T-helper 17 cell (primary cell): ENCODE measurements at places on chromosomes 4 and X.

GRCh38 chr4:113404167-113404571, 354.7 kb downstream of the ANK2 start:
- H3K36me3 ChIP-seq = no peaks in the 10 kb centered on the region
- DNase-seq = no peak
- H3K27ac ChIP-seq = no peak overlapping the region
- no peak overlapping the region for H3K4me3 ChIP-seq
- no peaks in the 10 kb centered on the region for H3K4me1 ChIP-seq

- DNase-seq = no peak
- H3K36me3 ChIP-seq = no peaks in the 10 kb centered on the region
- H3K4me3 ChIP-seq = no peak overlapping the region
- no peak overlapping the region for H3K27ac ChIP-seq
Measured at GRCh38 chrX:103488332-103488731, 31.0 kb downstream of the RAB40A start.

DNA sequence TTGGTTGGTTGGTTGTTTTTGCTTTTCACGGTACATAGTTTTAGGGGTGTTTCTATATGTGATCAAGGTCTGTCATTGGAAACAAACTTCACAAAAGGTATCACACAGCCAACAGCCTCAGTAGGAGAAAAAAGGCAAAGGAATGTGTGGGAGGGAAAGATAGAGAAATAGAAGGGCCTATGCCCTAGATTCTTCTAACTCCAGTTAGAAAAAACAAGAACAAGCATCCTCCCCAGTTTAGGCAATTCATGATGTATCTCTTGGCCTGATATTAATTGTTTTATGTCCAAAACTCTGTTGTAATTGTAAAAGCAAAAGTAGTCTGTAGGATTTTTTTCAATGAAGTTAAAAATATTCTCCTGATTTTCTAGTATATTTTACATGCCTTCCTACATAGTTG, 192.4 kb upstream of the EDNRA start:
- DNase-seq = no peak
- no peaks in the 10 kb centered on the region for H3K27me3 ChIP-seq
- no peaks in the 10 kb centered on the region for H3K4me1 ChIP-seq
- H3K4me3 ChIP-seq = no peak overlapping the region
- no peaks in the 10 kb centered on the region for H3K36me3 ChIP-seq

- DNase-seq = no peak
- H3K4me3 ChIP-seq = peak overlapping the region; percentile 5
- peaks cover 3% of the 10 kb centered on the region for H3K36me3 ChIP-seq
- H3K4me1 ChIP-seq = peaks cover 6% of the 10 kb centered on the region
Measured at GRCh38 chr4:102429553-102429952, 71.6 kb upstream of the NFKB1 start.

DNA sequence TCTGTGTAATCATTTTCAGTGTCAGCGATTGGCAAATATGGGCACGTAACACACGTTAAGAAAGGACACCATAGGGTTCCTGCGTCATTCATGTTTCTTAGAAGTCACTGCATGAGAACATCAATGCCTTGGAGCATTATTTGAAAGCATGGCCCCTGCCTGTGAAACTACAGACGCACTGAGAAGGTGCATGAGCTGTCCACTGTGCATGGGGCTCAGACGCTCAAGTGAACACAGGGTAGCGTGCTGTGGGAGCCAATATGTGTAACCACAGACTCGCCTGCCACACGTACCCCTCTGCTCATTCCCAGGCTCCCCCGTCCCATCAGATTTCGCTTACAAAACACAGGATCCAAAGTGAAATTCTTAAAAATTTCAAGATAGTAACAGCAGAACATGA, 6.5 kb downstream of the PPP2R2C start:
- H3K4me3 ChIP-seq = no peak overlapping the region
- H3K27me3 ChIP-seq = peaks cover 86% of the 10 kb centered on the region
- H3K27ac ChIP-seq = no peak overlapping the region
- H3K36me3 ChIP-seq = peaks cover 4% of the 10 kb centered on the region
- DNase-seq = no peak

DNA sequence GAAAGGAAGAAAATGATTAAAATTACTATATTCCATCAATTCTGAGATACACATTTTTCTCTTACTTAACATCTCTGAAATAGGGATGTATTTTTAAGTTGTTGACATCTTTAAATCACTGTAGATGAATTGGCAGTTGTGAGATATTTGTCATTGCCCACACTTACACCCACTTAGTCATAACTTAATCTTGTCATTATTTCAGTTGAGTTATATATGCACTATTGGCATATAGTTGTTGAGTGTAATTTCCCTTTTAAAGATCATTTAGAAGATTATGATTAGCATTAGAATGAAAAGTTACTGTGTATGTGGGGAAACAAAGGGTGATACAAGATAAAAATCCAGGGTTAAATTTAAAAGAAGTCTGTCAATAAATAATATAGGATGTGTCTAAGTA, 2.2 kb downstream of the AIMP1 start:
- H3K36me3 ChIP-seq = no peaks in the 10 kb centered on the region
- H3K27me3 ChIP-seq = no peaks in the 10 kb centered on the region
- H3K4me1 ChIP-seq = peaks cover 13% of the 10 kb centered on the region
- H3K27ac ChIP-seq = no peak overlapping the region
- no peak for DNase-seq

- no peak overlapping the region for H3K4me3 ChIP-seq
- H3K36me3 ChIP-seq = no peaks in the 10 kb centered on the region
- H3K27me3 ChIP-seq = no peaks in the 10 kb centered on the region
- no peak overlapping the region for H3K27ac ChIP-seq
- H3K4me1 ChIP-seq = no peaks in the 10 kb centered on the region
Measured at GRCh38 chrX:9609987-9610386, 145.1 kb downstream of the TBL1X start.

DNA sequence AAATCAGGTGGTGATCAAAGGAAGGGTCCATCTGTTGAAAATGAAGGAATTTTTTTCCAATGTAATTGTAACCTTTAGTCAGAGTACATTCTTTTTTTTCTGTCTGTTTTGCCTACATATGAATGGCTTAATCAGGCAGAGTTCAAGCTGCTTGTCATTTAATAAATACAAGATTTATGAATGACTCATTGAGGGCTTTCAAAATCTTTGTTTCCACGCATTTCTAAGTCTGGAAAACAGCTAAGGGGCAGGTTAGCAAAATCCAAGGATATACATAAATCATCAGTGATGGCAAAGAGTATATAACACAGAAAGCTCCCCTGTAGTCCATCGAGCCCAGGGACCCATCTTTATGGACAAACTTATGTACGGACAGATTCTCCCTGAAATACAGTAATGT, 1.8 kb downstream of the CA5B start:
- no peak overlapping the region for H3K27ac ChIP-seq
- H3K27me3 ChIP-seq = no peaks in the 10 kb centered on the region
- no peak for DNase-seq
- H3K4me3 ChIP-seq = peak overlapping the region; percentile 94
- H3K36me3 ChIP-seq = peaks cover 8% of the 10 kb centered on the region

DNA sequence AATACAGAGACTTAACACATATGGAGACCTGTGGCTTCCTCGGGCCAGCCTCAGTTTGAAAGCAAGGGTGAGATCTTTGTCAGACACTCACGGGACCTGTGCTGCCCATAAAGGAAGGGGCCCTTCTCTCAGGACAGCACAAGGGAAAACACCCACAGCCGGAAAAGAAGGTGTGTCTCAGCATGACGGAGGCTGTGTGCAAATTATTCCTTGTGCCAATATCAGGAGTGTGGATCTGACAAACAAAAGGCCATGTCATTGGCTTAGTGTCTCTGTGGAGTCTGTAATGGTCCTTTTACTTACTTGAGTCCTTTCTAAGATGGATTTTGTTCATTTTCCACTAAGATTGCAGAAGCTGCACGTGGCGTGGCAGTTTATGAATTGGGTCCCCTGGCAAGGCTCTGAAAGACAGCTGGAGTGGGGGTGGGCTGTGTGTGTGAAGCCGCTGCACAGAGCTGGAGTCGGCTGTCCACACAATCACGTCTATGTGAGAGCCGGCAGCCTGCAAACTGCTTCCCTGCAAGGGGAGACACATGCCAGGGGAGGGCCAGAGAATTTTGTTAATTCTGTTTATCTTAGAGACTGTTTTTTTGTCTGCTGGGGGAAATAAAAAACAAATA, 1.9 kb downstream of the ENPP6 start:
- H3K36me3 ChIP-seq = peaks cover 5% of the 10 kb centered on the region
- DNase-seq = no peak
- no peak overlapping the region for H3K4me3 ChIP-seq
- H3K27me3 ChIP-seq = peaks cover 30% of the 10 kb centered on the region
- H3K4me1 ChIP-seq = no peaks in the 10 kb centered on the region

DNA sequence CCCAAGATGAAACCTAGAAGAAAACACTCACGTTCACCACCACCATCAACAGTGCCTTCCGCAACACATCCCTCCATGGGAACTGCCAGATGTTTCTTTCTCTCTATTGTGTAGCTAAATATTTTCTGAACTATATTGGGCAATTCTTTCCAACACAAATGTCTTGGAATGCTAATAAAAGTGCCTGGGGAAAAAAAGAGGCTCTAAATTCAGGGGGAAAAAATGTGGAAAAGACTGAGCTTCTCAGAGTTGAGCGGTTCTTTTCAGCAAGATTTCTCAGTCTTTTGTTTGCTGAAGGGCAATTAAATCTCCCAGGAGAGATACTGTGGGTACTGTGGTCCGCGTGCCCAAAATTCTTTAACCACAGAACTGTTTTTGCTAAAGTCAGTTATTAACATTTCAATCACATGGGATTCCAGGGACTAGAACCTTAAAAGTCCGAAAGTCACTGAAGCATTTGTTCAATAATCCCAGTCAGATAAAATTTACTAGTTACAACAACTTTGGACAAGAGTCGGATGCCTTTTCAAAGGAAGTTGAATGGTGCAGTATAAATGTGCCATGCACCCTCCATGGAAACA, 51.9 kb upstream of the DHRSX start:
- H3K27me3 ChIP-seq = peaks cover 20% of the 10 kb centered on the region
- H3K4me3 ChIP-seq = no peak overlapping the region
- no peak overlapping the region for H3K27ac ChIP-seq
- H3K4me1 ChIP-seq = no peaks in the 10 kb centered on the region
- DNase-seq = no peak

DNA sequence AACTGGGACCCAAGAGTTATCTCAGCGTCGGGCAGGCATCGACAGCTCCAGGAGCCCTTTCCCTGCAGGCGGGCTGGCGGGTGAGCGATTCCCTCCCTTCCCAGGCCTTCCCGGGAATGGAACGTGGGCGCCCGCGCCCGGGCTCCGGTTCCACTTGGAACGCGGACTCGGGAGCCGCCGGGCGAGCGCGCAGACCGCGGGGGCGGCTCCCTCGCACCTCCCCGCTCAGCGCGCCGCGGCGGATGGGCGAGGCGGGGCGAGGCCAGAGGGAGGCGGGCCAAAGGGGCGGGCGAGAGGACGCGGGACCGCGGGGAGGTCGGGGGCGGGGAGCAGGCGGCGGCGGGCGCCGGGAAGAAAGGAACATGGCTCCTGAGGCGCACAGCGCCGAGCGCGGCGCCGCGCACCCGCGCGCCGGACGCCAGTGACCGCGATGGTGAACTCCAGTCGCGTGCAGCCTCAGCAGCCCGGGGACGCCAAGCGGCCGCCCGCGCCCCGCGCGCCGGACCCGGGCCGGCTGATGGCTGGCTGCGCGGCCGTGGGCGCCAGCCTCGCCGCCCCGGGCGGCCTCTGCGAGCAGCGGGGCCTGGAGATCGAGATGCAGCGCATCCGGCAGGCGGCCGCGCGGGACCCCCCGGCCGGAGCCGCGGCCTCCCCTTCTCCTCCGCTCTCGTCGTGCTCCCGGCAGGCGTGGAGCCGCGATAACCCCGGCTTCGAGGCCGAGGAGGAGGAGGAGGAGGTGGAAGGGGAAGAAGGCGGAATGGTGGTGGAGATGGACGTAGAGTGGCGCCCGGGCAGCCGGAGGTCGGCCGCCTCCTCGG, at the start of gene PKD2:
PKD2 (plus strand) TSS at position 332 of the 818 bp plus-strand sequence; CDS start at position 431, 99 bp downstream.
- H3K4me1 ChIP-seq = peaks cover 26% of the 10 kb centered on the region
- DNase-seq = peak; percentile 53
- H3K27ac ChIP-seq = peak within 1 kb of the TSS; percentile 70
- H3K27me3 ChIP-seq = no peaks in the 10 kb centered on the region
- H3K4me3 ChIP-seq = peak within 1 kb of the TSS; percentile 96
- H3K36me3 ChIP-seq = no peaks in the 10 kb centered on the region

DNA sequence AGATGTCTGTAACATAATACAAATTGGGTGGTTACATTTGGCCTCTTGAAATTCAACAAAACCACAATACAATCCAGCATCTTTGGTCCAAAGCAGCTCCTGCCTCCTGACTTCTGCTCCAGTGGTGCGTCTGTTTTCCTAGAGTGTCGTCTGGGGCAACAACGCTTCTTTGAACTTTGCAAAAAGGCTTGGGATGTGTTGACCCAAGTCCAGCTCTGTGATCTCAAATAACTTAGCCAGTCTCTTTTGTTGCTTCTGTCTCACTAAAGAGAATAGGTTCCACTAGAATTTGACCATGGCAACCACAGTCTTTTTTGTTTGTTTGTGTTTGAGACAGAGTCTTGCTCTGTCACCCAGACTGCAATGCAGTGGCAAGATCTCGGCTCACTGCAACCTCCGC, 324.0 kb downstream of the DHRSX start:
- H3K27ac ChIP-seq = no peak overlapping the region
- H3K4me3 ChIP-seq = no peak overlapping the region
- DNase-seq = no peak
- H3K27me3 ChIP-seq = no peaks in the 10 kb centered on the region
- H3K4me1 ChIP-seq = no peaks in the 10 kb centered on the region

- no peak overlapping the region for H3K27ac ChIP-seq
- H3K27me3 ChIP-seq = no peaks in the 10 kb centered on the region
- H3K4me1 ChIP-seq = no peaks in the 10 kb centered on the region
- no peak for DNase-seq
- no peaks in the 10 kb centered on the region for H3K36me3 ChIP-seq
Measured at GRCh38 chr4:60366661-60367060, 833.5 kb upstream of the ADGRL3 start.

GRCh38 chr4:158741326-158742021, 18.3 kb upstream of the PPID start:
- H3K4me1 ChIP-seq = no peaks in the 10 kb centered on the region
- no peak overlapping the region for H3K27ac ChIP-seq
- H3K4me3 ChIP-seq = no peak overlapping the region
- DNase-seq = no peak
- H3K27me3 ChIP-seq = no peaks in the 10 kb centered on the region
- peaks cover 2% of the 10 kb centered on the region for H3K36me3 ChIP-seq

- no peaks in the 10 kb centered on the region for H3K36me3 ChIP-seq
- H3K4me3 ChIP-seq = no peak overlapping the region
- no peak overlapping the region for H3K27ac ChIP-seq
- DNase-seq = no peak
Measured at GRCh38 chr4:96839441-96839840, 999.5 kb downstream of the PDHA2 start.

- no peaks in the 10 kb centered on the region for H3K27me3 ChIP-seq
- peaks cover 13% of the 10 kb centered on the region for H3K4me1 ChIP-seq
- H3K27ac ChIP-seq = peak overlapping the region; percentile 3
- no peaks in the 10 kb centered on the region for H3K36me3 ChIP-seq
- DNase-seq = no peak
- peak overlapping the region; percentile 39 for H3K4me3 ChIP-seq
Measured at GRCh38 chrX:66200855-66201795, 37.1 kb downstream of the HEPH start.

- H3K4me3 ChIP-seq = no peak overlapping the region
- H3K36me3 ChIP-seq = peaks cover 2% of the 10 kb centered on the region
- H3K27ac ChIP-seq = peak overlapping the region; percentile 82
- DNase-seq = peak; percentile 51
- H3K27me3 ChIP-seq = no peaks in the 10 kb centered on the region
- H3K4me1 ChIP-seq = peaks cover 2% of the 10 kb centered on the region
Measured at GRCh38 chrX:40651620-40652223, 4.4 kb upstream of the CXorf38 start.

GRCh38 chr4:33111117-33111516, 2390.9 kb downstream of the PCDH7 start:
- no peaks in the 10 kb centered on the region for H3K4me1 ChIP-seq
- H3K27me3 ChIP-seq = no peaks in the 10 kb centered on the region
- no peak overlapping the region for H3K4me3 ChIP-seq
- DNase-seq = no peak
- H3K36me3 ChIP-seq = no peaks in the 10 kb centered on the region
